GM23248 (cell line): ENCODE measurements at places on chromosomes 16 and 17.

DNA sequence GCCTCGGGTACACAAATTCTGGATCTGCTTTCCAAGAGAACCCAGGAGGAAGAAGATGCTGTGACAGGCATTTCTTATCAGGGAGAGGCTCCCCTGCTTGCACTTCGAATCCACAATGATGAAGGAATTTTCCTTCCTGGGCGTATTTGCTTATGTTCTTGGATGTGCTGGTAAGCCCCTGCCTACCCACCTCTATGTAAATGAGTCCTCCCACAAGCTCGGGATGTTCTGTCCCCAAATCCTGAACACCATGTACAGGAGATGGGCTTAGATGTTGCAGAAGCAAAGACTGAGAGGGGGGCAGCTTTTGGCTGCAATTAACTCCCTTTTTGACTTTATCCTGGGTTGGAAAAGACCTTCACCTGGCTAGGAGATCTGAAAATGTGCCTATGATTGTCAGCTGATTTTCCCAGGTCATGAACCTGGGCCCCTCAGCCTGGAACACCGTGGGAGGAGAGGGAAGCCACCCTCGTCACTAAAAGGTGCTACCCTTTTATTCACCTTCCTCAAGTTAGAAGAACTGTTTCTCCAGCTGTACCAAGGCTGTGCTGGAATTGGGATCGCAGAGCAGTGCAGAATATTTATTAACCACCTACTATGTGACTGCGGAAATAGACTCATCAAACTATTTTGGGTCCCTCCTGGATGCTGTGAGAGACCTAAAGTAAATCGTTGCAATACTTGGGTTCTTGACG lies 150.1 kb downstream of the RBFOX1 start:
- no peak for DNase-seq

GRCh38 chr16:763369-764183 lies 3.0 kb downstream of the MSLN start:
- no peak for DNase-seq

DNA sequence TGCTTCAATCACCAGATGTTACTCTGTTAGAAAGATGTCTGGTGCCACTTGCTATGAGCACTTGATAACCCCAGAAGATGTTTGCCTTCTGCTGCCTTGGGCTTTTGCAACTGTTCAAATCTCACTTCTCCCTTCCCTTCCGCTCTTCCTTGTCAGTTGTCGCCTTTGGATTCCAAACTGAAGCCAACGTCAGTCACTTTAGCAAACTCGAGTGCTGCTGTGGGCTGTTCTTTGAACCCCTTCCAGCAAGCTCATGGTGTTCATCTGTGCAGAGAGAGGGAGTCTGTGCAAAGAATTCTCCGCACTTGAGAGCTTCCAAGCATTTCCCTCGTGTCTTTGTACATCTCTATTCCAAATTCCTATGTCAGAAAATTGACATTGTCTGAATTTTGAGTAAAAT lies 879.4 kb downstream of the CDH11 start:
- no peak for DNase-seq

DNA sequence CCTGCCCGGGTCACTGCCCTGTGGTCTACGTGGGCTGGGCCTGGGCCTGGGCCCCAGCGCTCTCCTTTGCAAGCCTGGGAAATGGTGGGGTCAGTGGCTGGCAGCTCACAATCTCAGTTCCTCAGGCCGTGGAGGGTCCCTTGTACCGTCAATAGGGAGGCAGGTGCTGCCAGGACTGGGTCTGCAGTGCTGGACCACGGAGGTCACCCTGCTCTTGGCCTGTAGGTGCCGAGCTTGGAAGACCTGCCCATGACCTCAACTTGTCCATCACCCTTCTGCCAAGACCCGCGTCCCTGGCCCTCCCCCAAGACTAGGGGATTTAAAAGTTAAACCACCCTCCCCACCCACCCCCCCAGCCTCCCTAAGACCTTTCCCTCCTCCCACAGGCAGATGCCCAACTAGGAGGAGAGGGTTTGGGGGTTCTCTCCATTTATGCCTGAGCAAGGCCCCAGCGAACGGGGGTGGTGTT lies 2.5 kb downstream of the TBX2 start:
- no peak for DNase-seq

GRCh38 chr16:29820271-29820701 lies at the start of gene MVP:
MVP (plus strand) TSS chr16:29820462; CDS start chr16:29830550, 10,088 bp downstream.
- DNase-seq, result peak; percentile 87

DNA sequence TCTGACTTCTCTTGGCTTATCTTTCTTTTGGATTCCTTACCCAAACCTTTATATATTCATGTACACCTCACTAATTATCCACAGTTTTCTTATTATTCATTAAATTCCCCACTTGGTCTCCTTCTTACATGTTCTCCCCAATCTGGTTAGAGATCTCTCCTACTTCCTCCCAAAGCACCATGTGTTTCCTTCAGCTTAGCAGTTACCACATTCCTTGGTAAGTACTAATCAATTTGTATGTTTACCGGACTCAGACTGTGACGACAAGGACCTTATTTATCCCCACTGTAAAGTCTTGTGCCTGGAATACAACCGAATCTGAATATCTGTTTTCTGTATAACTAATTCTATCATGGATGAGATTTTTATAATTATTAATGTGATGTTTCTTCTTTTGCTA lies 389.5 kb downstream of the KCNJ2 start:
- peak; percentile 16 for DNase-seq

DNA sequence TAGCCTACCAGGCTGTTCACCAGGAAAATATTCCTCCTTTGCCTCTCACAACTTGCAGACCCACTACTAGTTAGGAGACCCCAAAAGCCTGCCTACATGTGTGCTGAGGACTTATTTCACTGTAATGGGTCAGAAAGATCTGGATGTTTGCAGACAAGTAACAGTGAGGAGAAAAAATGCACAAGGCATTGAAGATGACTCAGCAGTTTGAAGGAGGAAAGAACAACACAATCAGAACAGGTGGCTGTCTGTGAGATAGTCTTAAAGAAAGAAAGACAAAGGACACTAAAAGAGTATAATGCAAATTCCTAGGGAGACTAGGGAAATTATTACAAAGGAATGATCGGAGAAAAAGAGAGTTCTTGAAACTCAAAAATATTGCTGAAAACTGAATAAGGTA lies 69.0 kb downstream of the ANKFN1 start:
- DNase-seq, result peak; percentile 23

DNA sequence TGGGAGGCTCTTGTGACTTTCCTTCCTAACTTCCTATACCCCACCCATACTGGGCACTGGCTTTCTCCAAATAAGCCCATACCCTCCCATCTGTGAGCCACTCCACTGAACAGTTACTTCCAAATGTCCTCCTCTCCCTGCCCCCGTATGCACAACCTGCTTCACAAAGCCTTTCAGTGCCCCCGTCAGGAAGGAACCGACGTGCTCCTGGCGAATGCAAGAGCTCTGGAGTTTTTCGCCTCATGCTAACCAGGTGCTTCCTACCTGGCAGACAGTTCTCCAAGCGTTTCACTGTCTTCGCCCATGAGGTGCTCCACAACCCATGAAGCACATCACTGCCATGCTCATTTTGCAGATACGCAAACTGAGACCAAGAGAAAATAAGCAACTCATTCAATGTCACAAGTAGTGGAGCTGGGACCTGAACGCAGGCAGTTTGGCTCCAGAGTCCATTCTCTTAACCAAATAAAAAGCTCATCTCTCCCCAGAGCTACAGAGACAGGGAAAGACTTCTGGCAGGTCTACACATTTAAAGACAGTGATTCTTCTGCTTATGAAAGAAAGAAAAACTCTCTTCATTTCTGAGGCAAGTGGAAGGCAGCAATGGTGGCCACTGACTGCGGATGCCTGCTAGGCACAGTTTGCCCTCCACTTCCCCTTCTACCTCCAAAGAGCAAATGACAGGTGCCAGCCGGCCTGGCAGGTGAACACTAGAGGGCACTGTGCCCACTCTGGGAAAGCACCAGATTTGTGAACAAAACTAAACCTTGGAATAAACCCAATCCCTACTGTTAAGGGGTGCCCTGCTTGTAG lies 23.8 kb downstream of the SPHK1 start:
- peak; percentile 62 for DNase-seq

DNA sequence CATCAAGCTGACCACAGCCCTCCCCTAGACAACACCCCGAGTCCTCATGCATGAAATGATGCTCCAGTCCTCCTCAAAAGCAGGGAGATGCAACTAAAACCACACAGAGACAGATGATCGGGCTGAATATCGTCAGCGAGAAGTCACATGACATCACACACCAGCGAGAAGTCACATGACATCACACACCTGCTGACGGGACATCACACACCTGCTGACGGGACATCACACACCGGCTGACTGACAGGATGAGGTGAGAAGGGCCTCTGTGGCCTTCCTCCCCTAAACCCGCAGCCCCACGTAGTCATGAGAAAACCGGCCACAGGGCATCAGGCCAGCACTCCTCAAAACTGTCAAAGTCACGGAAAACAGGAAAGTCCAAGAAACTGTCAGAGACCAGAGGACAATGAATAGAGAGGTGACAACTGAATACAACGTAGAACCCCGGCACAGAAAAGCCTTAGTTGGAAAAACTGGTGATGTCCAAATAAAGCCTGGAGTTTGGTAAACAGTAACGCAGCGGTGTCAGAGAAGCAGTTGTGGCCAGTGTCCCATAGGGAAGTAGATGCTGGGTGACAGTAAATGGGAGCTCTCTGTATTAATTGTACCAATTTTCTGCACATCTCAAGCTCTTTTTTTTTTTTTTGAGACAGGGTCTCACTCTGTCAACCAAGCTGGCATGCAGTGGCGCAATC lies 14.3 kb downstream of the LITAF start:
- no peak for DNase-seq

GRCh38 chr16:69814561-69814960 lies 52.4 kb downstream of the WWP2 start:
- DNase-seq, result no peak

DNA sequence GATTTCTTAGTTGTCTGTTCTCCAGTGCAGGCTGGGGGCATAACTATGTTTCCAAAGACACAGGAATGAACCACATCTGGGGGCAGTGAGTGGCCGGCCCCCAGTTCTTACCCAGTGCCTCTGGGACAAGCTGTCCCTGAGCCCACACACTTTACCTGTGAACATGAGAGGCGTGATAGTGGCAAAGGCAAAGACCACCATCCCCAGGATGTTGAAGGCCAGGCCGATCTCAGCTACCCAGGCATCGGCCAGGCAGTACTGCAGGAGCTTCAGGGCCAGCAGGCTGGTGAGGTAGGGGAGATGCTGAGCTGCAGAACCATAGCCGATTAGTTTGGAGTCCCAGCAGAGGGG lies 1.6 kb downstream of the SLC46A1 start:
- DNase-seq, result no peak

GRCh38 chr17:75152922-75153779 lies 1.2 kb downstream of the JPT1 start:
- peak; percentile 73 for DNase-seq

DNA sequence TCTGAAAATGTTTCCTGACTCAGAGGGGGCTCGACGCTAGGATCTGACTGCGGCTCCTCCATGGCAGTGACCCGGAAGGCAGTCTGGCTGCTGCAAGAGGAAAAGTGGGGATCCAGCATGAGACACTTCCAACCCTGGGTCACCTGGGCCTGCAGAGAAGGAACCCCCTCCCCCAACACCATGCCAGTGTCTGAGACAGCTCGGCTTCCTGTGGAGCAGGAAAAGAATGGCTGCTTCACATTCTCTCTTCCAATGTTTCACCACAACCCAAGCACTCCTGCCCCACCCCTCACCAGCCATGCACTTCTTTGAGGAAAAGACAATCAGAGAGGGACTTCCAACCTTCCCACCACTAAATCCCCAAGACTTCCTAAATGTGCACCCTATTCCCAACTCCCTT lies 10.8 kb downstream of the TP53 start:
- DNase-seq, result no peak

- no peak for DNase-seq
Measured at GRCh38 chr17:56502120-56502654, 91.3 kb upstream of the NOG start.

DNA sequence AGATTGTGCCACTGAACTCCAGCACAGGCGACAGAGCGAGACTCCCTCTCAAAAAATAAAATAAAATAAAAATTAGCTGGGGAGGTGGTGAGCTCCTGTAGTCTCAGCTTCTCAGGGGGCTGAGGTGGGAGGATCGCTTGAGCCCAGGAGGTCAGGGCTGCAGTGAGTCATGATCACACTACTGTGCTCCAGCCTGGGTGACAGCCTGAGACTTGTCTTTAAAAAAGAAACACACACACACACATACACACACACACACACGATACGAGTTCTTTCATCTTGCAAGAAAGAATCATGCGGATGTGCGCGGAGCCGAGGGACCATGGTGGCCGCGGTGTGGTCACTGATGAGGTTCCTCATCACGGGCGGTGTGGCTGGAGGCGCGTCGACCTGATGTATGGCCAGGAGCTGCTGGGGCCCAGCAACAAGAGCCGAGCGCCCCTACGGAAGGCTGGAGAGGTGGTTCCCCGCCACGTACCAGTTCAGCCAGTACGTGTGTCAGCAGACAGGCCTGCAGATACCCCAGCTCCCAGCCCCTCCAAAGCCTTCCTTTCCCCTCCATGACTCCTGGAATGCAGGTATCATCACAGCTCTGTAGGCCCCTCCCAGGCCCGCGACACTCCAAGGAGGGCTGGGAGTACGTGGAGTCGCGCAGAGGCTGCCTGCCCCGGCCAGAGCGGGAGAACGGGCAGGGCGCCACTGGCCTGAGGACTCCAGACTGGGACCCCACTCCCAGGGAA lies 20.7 kb downstream of the NXN start:
- no peak for DNase-seq

DNA sequence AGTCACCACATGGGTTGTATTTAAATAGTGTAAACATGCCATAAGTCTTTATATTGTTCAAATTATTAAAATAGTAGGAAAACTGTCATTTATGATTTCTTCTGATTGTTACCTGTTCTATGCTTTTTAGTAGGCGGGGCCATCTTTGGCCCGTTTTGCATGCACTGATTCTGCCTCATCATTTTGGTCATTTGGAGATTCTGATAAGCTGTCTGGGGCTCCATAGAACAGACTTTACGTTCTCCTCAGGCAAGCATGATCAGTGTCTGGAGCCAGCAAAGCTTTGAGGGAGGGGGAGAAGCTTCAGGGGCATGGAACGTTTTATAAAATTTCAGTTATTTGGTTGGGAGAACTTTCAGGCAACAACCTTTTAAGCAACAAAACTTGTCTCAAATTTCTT lies 8.8 kb downstream of the NDEL1 start:
- DNase-seq, result no peak

DNA sequence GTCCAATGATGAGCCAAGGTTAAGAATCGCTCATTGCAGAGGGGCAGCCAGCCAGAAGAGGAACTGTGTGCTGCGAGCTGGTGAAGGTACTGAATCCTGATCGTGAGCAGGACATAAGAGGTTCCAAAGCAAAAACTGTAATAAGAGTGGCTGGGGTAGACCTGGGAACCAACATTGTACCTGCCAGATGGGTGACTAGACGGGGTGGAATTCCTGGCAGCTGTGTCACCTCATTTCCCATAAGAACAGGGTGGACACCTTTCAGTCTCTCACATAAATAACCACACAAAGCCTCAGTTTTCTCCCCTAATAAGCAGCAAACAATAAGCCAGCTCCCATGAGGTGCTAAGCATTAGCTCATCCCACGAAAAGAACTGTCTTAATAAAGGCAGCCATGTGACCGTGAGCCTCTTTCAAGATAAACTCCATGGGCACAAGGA lies 290.3 kb downstream of the SOX9 start:
- DNase-seq, result no peak

- DNase-seq, result peak; percentile 5
Measured at GRCh38 chr16:23858542-23858941, 22.8 kb downstream of the PRKCB start.
